Ovary (tissue), 10 donors: ENCODE measurements at places on chromosomes 7 and 10. TPM values are rescaled to one million over a fixed set of nuclear protein-coding genes. Genes with fewer than 3 reads are reported as not detected.

- no peaks in the 10 kb centered on the region for H3K27me3 ChIP-seq
- H3K36me3 ChIP-seq, result no peaks in the 10 kb centered on the region
- no peak overlapping the region for H3K4me3 ChIP-seq
Measured at GRCh38 chr7:90592033-90592432, 4.1 kb upstream of the CDK14 start.

GRCh38 chr10:89810908-89811525 is 109.6 kb downstream of the KIF20B start:
- H3K36me3 ChIP-seq, result no peaks in the 10 kb centered on the region
- DNase-seq, result no peak
- no peaks in the 10 kb centered on the region for H3K27me3 ChIP-seq
- no peak overlapping the region for H3K4me3 ChIP-seq

DNA sequence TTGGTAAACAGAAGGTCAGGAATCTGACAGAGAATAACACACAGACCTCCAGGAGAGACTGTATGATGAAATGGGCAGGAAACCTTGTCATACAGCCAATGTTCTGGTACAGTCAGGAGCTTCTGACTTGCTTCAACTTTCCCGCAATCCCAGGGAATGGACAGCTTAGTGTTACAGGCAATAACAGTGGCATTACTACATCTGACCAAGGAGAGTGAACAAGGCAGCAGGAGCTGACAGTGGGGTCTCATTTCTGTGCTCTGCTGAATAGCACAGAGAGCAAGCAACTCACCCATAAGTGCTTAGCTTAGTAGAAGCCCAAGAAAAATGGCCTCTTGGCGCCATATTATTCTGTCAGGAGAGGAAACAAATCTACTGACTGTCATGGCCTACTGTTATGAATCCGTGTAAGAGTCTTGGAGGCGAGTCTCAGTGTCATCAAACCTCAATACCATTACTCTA is 186.2 kb upstream of the MTPN start:
- H3K36me3 ChIP-seq, result no peaks in the 10 kb centered on the region
- no peaks in the 10 kb centered on the region for H3K27me3 ChIP-seq
- H3K4me3 ChIP-seq, result no peak overlapping the region
- no peak for DNase-seq
- H3K4me1 ChIP-seq, result no peaks in the 10 kb centered on the region

DNA sequence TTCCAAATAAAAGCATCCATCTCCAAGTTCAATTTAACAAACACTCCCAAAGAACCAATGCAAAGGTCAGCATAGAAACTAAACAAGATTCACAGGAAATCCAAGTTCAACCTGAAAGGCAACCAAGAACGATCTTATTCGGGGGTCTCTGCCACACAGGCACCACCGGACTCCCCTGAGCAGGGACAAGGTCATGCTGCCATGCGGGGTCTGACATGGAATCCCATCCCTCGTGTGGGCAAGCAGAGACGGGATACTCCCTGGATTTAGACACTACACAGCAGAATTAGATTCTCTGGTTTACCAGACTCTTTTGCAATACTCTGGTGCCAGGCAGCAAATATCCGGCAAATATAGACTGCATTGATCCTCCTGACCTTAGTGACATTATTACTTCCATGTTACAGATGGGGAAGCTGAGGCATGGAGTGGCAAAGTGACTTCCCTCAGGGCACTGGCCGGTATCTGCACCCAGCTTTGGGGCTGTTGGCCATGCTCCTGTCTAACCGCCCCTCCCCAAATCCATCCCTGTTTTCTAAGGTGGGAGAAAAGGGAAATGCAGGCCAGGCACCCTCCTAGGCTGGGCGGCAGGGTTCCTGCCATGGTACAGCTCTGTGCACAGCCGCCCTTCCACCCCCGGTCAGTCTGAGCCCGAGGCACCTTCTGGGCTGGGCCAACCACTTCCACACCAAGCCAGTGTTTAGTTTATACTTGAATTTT is 111.8 kb downstream of the VIPR2 start:
- H3K36me3 ChIP-seq, result no peaks in the 10 kb centered on the region
- H3K4me1 ChIP-seq, result peaks cover 2% of the 10 kb centered on the region
- H3K4me3 ChIP-seq, result no peak overlapping the region
- DNase-seq, result no peak
- no peaks in the 10 kb centered on the region for H3K27me3 ChIP-seq

- no peak for DNase-seq
- peaks cover 3% of the 10 kb centered on the region for H3K4me1 ChIP-seq
- no peak overlapping the region for H3K27ac ChIP-seq
- H3K36me3 ChIP-seq, result no peaks in the 10 kb centered on the region
- no peak overlapping the region for H3K4me3 ChIP-seq
Measured at GRCh38 chr7:128170461-128170860, 70.6 kb upstream of the LEP start.

- H3K36me3 ChIP-seq, result no peaks in the 10 kb centered on the region
- H3K27me3 ChIP-seq, result no peaks in the 10 kb centered on the region
- DNase-seq, result no peak
- H3K4me3 ChIP-seq, result no peak overlapping the region
Measured at GRCh38 chr7:21067216-21067615, 280.5 kb upstream of the SP8 start.

- no peaks in the 10 kb centered on the region for H3K4me1 ChIP-seq
- no peak overlapping the region for H3K27ac ChIP-seq
- H3K4me3 ChIP-seq, result no peak overlapping the region
- H3K36me3 ChIP-seq, result no peaks in the 10 kb centered on the region
- DNase-seq, result no peak
- H3K27me3 ChIP-seq, result no peaks in the 10 kb centered on the region
Measured at GRCh38 chr7:106347229-106347833, 62.5 kb upstream of the NAMPT start.

- DNase-seq, result no peak
- H3K4me3 ChIP-seq, result no peak overlapping the region
- no peaks in the 10 kb centered on the region for H3K27me3 ChIP-seq
- H3K4me1 ChIP-seq, result no peaks in the 10 kb centered on the region
- no peak overlapping the region for H3K27ac ChIP-seq
- no peaks in the 10 kb centered on the region for H3K36me3 ChIP-seq
Measured at GRCh38 chr7:95736635-95737034, 35.7 kb upstream of the DYNC1I1 start.

DNA sequence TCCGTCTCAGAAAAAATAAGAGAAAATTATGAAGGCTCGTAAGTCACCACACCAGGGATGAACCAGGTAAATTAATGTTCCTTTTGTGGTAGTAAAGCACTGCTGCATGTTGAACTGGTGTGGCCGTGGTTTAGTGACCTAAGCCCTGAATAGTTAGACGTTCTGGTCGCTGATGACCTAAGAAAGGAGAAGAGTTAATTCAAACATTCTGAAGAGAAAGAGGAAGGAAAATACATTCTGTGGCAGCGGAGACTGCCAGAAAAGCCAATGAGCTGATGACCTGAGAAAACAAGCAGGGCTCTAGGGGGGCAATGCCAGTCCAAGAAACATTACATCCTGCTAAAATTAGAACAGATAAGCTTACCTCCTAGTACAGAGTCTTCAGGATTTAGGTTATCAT is 17.5 kb downstream of the DNAJC9 start:
- H3K4me1 ChIP-seq, result peaks cover 4% of the 10 kb centered on the region
- no peak overlapping the region for H3K27ac ChIP-seq
- DNase-seq, result no peak
- no peak overlapping the region for H3K4me3 ChIP-seq

- H3K4me1 ChIP-seq, result peaks cover 8% of the 10 kb centered on the region
- H3K27me3 ChIP-seq, result no peaks in the 10 kb centered on the region
- no peak for DNase-seq
- H3K36me3 ChIP-seq, result no peaks in the 10 kb centered on the region
- no peak overlapping the region for H3K4me3 ChIP-seq
Measured at GRCh38 chr7:71613313-71613712, 481.4 kb downstream of the GALNT17 start.

- H3K27ac ChIP-seq, result peak overlapping the region; percentile 73
- peaks cover 7% of the 10 kb centered on the region for H3K4me1 ChIP-seq
- no peaks in the 10 kb centered on the region for H3K36me3 ChIP-seq
- DNase-seq, result peak; percentile 62
- H3K4me3 ChIP-seq, result peak overlapping the region; percentile 55
- peaks cover 2% of the 10 kb centered on the region for H3K27me3 ChIP-seq
Measured at GRCh38 chr7:92834507-92835260, 1.7 kb downstream of the CDK6 start.

GRCh38 chr10:112283100-112283499 is at the start of gene TECTB:
Gene TECTB (plus strand): TSS chr10:112283400. CDS start chr10:112283735, 335 bp downstream.
- H3K27ac ChIP-seq, result no peak within 1 kb of the TSS
- H3K27me3 ChIP-seq, result no peaks in the 10 kb centered on the region
- H3K4me1 ChIP-seq, result no peaks in the 10 kb centered on the region
- DNase-seq, result no peak
- no peak within 1 kb of the TSS for H3K4me3 ChIP-seq
- no peaks in the 10 kb centered on the region for H3K36me3 ChIP-seq

GRCh38 chr10:16945593-16945992 is 128.4 kb upstream of the RSU1 start:
- no peak for DNase-seq
- H3K4me1 ChIP-seq, result peaks cover 1% of the 10 kb centered on the region
- H3K27ac ChIP-seq, result no peak overlapping the region
- H3K36me3 ChIP-seq, result no peaks in the 10 kb centered on the region
- H3K4me3 ChIP-seq, result no peak overlapping the region

GRCh38 chr7:155869784-155870076 is 57.5 kb upstream of the SHH start:
- no peak for DNase-seq
- H3K36me3 ChIP-seq, result no peaks in the 10 kb centered on the region
- H3K4me3 ChIP-seq, result no peak overlapping the region
- no peak overlapping the region for H3K27ac ChIP-seq
- H3K4me1 ChIP-seq, result no peaks in the 10 kb centered on the region

DNA sequence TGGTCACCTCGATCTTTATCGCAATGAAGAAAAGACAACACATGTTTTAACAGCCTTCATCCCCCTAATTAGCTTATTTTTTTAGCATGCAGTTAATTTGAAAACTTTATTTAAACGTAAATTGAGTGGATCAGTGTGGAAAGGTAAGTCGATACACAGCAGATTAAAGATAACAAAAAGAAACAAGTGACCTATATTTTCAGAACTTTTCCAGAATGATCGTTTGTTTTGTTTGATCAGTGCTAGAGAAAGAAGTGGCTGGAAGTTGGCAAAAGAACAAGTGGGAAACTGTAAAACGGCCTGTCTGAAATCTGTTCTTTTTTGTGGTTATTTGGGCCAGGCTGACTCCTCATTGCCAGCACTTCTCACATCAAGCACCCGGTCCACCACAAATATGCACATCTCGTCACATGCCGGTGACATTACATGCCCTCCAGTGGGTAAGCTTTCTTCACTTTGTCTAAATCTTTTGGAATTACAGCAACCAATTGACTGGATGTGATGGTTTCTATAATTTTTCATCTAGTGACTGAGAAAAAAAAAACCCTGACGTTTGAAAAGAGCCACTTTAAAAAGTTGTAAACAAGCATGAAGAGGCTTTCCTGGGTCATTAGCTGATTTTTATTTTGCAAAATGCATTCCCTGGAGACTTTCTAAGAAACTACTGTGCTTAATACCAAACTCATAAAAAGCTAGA is 33.2 kb downstream of the C7orf33 start:
- H3K27ac ChIP-seq, result no peak overlapping the region
- H3K36me3 ChIP-seq, result no peaks in the 10 kb centered on the region
- no peaks in the 10 kb centered on the region for H3K27me3 ChIP-seq
- H3K4me1 ChIP-seq, result no peaks in the 10 kb centered on the region
- no peak for DNase-seq

DNA sequence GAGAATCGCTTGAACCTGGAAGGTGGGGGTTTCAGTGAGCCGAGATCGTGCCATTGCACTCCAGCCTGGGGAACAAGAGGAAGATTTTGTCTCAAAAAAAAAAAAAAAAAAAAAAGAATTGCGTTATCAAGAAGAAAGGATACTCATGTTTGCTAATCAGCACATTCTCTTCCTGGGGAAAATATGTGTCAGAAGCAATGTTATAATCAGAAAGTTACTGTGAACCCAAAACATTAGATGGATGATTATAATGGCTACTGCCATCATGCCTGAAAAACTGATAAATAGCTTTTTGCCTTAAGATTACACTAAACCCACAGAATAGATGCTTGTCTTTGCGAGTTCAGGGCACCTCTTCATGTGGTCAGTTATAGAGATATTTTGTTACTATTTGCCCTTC is 24.3 kb upstream of the GNAI1 start:
- no peak overlapping the region for H3K27ac ChIP-seq
- no peaks in the 10 kb centered on the region for H3K36me3 ChIP-seq
- peaks cover 3% of the 10 kb centered on the region for H3K27me3 ChIP-seq
- DNase-seq, result no peak
- no peak overlapping the region for H3K4me3 ChIP-seq
- no peaks in the 10 kb centered on the region for H3K4me1 ChIP-seq

DNA sequence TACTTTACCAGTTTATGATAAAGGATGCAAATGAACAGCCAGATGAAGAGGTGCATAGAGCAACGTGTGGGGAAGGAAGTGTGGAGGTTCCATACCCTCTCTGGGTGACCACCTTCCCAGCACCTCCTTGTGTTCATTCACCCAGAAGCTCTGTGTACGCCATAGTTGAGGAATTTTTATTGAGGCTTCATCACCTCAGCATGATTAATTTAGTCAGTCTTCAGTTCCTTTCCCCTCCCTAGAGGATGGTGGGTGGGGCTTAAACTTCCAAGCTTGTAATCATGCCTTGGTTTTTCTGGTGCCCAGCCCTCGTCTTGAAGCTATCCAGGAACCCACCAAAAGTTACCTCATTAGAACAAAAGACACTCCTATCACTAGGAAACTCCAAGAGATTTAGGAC is 162.7 kb downstream of the PLCE1 start:
- H3K4me3 ChIP-seq, result no peak overlapping the region
- no peaks in the 10 kb centered on the region for H3K36me3 ChIP-seq
- no peak overlapping the region for H3K27ac ChIP-seq
- peaks cover 2% of the 10 kb centered on the region for H3K4me1 ChIP-seq
- no peak for DNase-seq
- H3K27me3 ChIP-seq, result no peaks in the 10 kb centered on the region

DNA sequence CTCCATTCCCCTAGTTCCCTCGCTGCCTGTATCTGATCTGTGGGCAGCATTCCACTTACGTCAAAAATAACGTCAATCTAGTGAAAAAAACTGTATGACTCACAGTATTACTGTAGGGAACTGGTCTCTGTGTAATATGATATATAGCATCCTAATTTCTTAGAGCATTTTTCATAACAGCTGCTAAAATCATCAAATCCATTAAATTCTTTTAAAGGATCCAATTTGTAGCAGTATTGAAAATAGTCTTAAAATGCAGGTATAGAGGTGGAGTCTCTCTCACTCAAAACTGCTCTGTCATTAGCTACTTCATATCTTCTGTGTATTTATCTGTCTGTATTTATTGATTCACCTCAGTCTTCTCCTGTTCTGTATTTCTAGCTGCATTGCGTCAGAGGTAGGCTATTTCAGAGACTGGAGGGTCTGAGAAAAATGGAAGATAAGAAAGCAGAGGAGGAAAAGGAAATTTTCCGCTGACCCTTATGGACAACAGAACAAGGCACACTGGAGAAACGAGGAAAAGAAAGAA is 59.9 kb downstream of the PON1 start:
- no peak for DNase-seq
- H3K27me3 ChIP-seq, result no peaks in the 10 kb centered on the region
- no peaks in the 10 kb centered on the region for H3K4me1 ChIP-seq

GRCh38 chr10:101285519-101286070 is 56.3 kb upstream of the LBX1 start:
- H3K27me3 ChIP-seq, result no peaks in the 10 kb centered on the region
- DNase-seq, result peak; percentile 43
- no peaks in the 10 kb centered on the region for H3K36me3 ChIP-seq
- H3K4me3 ChIP-seq, result no peak overlapping the region

The GOLGA7B gene
- 0.30 TPM for polyA plus RNA-seq

The BAIAP2L1 gene
- polyA plus RNA-seq, result 7.1 TPM

The MUC3A gene
- 0.16 TPM for polyA plus RNA-seq

The SEMA3D gene
- polyA plus RNA-seq, result 5.8 TPM

The HGF gene
- 7.6 TPM for polyA plus RNA-seq

The PARD3 gene
- polyA plus RNA-seq, result 76.1 TPM

The PRPS1L1 gene
- not detected for polyA plus RNA-seq

The KCNH2 gene
- 5.0 TPM for polyA plus RNA-seq

The C7orf57 gene
- polyA plus RNA-seq, result not detected

The ZNF467 gene
- 2.3 TPM for polyA plus RNA-seq

The GRIFIN gene
- polyA plus RNA-seq, result not detected

The ABCA13 gene
- 0.05 TPM for polyA plus RNA-seq

The HOXA9 gene
- polyA plus RNA-seq, result 0.22 TPM
